Mesendoderm (in vitro differentiated cells): ENCODE measurements at places on chromosomes 1 and 21.

DNA sequence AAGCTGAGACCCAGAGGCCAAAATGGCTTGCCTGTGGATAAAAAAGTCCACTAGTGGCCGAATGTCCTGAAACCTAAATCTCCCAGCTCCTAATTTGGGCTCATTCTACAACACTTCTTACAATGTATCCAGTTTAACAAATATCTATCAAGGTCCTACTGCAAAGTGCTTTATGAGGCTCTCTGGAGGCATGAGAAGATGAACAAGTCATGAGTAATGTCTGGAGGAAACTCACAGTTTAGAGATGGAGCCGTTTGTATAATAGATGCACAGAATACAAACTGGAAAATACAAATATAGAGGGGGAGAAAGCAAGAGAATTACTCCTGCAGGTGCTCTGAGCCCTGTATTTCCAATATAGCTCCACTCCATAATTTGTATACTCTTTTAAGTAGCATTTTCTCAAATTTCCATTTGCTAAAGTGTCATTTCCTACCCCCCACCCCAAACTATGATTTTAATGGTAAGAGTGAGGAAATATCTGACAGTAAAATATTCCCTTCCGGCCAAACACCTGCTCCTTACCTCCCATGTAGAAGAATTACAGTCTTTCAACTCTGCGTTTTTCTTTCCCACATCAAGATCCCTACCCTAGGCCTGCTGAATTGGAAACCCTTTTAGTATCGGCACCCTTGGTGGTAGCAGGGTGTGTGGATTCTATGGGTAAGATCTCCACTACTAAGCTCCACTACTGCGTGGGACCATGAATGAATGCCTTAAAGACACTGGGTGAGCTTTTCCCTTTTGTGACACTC, 3.3 kb upstream of the ADAMTS5 start:
- DNase-seq, result no peak

DNA sequence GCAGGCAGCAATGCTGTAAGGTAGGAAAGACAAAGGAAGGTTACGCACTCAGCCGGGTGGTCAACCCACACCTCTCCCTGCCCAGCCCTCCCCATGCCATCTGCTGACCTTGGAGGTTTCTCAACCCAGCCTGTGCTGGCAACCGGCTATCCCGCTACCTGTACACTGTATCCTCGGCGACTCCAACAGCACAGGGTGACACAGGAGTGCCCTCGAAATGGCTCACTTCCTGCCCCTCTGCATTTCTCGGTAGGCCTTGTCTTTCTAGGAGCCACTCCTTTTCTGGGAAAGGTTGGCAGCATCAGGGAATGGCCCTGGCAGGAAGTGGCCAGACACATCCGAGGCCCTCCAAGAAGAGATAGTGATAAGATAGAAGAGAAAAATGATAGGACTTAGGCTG, 124.0 kb downstream of the PROX1 start:
- no peak for DNase-seq

GRCh38 chr1:2320760-2321667, 70.3 kb downstream of the MORN1 start:
- no peak for DNase-seq

- DNase-seq, result peak; percentile 63
Observed at GRCh38 chr1:35605867-35606182, 32.7 kb downstream of the TFAP2E start.

- no peak for DNase-seq
Observed at GRCh38 chr21:27681841-27682240, 715.0 kb upstream of the ADAMTS5 start.
